ENCODE measurements at places on chromosomes 16 and 17.

DNA sequence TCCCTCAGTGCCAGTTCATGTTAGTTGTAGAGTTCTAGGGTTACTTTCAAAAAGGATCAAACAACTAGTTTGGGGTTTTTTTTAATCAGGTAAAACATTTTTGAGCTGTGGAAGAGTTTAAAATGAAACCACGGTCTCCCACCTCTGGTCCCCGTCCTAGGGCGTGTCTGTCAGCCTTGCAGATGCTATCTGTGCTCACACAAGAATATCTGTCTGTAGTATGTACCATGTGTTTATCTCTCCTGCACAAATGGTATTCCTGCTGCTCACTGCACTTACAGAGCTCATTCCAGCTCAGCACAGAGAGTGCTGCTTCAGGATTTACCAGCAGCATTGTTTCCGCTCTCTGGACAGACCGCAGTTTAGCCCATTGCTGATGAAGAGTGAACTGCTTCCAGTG lies 38.9 kb downstream of the UBN1 start:
- DNase-seq: no peak

DNA sequence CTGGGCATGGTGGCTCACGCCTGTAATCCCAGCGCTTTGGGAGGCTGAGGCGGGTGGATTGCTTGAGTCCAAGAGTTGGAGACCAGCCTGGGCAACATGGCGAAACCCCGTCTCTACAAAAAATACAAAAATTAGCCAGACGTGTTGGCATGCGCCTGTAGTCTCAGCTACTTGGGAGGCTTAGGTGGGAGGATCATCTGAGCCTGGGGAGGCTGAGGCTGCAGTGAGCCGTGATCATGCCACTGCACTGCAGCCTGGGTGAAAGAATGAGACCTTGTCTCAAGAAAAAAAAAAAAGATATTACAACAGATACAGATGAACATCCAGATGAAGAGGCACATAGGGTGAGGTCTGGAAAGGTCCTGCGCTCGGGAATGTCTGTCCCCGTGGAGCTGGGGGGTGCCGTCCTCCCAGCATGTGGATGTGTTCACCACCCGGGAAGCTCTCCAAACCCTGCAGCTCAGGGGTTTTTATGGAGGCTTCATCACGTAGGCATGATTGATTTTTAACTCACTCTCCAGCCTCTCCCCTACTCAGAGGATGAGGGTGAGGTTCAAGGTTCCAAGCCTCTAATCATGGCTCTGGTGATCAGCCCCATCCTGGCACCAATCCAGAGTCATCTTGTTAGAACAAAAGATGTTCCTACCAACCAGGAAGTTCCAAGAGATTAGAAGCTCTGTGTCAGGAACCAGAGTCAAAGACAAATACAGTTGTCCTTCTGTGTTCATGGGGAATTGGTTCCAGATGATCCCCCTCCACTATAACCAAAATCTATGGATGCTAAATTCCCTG lies 85.0 kb upstream of the DNAJA2 start:
- DNase-seq: no peak

DNA sequence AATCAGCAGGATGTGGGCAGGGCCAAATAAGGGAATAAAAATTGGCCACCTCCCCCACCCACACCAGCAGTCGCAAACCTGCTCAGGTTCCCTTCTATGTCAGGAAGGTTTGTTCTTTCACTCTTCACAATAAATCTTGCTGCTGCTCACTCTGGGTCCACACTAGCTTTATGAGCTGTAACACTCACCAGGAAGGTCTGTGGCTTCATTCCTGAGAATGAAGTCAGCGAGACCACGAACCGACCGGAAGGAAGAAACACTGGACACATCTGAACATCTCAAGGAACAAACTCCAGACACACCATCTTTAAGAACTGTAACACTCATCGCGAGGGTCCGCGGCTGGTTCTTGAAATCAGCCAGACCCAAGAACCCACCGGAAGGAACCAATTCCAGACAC lies 115.5 kb upstream of the TBX2 start:
- no peak for DNase-seq

DNA sequence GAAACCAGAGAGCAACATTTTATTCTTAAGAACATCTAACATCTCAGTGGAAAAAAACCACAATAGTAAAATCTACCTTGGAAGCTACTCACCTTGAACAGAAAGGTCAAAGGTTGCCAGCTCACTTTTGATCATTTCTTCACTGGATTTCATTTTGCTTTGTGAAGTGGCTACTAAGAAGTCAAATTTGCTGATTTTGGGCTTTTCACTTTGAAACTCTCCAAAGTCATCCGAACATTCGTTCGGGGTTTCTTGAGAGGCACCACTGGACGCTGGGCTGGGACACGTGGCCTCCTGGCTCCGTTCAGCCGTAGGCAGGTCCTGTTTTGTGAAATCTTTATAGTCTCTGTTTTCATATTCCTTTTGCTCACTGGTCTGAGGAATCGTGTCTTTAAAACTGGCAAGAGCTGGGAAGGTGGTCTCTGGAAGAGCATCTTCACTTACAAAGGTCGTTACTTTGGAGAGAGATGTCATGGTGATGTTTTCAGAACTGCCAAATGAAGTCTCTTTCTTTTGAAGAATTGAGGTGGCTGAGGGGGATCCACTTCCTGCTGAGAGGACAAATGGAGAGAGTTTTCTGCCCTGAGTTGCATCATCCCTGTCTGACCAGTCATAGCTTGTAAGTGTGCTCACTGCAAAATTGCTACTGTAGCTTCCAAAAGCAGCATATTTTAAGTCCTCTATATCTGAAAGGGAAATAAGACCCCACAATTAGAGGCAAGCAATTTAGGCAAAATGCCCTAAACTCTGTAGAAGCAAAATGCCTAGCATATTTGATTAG lies 52.4 kb downstream of the DUSP14 start:
- DNase-seq: no peak

DNA sequence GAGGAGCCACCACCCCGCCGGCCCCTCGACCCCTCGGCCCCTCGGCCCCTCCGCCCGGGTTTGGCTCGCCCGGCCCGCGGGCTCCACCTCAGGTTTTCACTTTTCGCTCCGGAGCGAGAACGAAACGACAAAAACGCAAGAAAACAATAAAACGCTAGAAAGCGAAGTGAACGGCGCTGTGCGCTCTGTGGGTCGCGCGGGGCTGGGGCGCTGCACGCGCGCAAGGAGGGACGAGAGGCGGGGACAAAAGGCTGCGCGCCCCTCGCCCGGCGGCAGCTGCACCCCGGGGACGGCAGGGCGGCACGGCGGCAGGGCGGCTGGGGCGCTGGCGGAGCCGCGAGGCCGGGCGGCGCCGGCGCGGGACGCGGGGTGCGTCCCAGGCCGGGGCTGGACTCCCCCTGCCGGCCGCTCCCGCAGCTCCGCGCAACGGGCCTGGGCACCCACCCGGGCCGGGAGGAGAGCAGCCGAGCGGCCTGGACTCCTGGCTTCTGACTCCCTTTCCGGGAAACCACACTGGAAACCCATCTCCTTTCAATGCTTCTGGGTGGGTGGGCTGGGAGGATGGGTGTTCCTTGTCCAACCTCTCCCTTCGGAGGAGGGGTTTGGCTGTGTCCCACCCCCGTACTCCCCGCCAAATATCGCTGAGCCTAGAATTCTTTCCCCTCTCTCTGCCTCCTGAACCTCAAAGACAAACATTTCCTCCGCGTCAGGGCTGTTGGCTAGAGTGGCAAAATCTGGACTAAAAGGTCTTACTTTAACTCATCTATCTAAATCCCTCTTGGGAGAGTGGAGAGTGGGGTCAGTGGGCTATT lies 9.9 kb downstream of the TBX2 start:
- DNase-seq: no peak

GRCh38 chr17:29573871-29574731 lies 5.6 kb downstream of the TP53I13 start:
- no peak for DNase-seq

DNA sequence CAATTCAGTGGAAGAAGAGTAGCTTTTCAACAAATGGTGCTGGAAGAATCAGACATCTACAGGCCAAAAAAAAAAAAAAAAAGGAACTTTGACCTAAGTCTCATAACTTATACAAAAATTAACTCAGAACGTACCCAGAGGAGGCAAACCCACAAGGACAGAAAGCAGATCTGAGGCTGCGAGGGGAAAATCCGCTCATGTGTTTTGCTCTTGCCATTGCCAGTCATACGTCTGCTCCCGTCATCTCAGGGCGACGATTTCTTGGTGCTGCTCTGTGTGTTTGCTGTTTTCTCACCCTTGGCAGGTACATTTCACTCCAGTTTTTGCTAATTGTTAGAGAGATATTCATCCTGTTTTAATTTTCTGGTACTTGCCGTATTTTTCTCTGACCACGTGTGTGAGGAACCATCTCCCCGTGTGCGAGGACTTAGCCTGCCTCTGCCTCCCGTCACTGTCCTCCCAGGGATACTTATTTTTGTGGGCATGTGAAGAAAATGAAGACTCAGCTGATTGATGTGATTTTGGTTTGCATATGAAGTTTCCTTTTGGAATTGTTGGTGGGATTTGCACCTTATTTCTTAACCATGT lies 33.4 kb upstream of the ACSF3 start:
- DNase-seq: no peak

DNA sequence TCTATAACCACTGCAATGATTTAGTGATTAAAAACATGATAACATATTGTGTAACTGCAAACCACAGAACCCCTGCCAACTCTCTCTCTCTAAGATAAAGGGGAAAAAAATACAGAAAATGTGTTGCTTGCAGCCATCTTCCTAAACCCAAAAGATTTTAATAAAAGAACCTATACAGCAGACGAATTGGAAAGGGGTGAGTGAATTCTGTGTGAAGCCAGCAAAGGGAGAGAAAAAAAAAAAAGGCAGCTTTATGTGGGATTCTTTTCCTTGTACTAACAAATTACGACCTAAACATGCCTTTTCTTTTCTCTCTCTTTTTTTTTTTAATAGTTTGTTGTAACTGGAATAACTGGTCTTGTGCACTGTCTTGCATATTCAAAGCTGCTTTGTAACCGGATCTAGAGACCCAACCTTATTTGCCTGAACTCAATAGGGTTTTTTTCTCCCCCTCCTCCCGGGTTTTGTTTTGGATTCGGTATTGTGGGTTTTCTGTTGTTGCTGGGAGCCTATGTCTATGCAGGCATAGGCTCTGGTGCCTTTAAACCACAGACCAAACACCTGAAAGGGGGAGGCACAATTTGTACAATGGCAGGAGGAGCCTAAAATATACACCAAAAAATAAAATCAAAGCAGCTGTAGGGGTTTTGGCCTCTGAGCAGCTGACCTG lies 7.0 kb upstream of the ZFHX3 start:
- no peak for DNase-seq

DNA sequence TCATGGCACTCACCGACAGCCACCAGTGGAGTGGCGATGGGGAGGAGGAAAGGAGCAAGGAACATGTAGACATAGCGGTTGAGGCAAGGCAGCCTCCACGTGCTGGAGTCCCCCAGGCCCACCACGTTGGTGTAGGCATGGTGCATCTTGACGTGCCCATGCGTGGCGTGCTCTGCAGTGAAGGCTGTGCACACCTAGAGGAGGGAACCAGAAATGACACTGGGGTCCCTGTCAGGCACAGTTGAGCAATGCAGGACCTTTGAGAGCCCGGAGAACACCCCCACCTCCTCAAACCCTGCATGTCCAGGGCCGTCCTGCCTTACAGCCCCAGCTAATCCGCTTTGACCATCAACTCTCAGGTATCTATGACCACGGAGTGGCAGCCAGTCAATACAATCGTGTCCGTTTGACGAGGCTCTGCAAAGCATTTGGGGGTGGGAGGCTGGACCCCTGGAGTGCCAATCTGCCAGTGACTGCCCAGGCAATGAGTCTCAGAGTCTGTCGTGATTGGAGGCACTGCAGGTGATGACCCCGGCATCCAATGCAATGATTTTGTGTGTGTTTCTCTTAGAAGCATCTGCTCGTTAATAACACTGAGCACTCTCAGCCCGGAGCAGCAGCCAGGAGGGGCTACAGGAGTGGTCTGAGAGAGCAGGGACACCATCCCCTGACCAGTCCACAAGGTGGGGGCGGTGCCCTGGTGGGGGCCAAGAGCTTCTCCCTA lies 9.9 kb upstream of the FDXR start:
- DNase-seq: no peak

DNA sequence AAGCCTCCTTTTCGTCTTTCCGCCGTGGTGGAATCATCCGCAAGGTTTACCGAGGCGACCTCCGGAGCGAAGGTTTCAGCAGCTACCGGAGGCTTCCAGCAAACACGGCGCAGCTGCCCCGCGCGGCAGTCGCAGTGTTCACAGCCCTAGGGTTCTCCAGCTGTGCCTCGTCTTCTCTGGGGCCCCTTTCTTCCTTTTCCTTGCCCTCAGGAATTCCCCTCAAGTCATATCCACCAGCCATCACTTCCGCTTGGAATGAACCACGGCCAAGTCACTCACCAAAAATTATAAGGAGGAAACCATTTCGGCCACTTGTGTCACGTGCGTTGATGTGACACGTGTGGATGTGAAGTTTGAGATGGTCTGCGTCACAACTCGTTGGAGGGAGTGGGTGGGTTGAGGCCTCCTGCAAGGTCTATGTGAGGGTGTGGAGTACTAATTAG lies 636 bp upstream of the ERN1 start:
- DNase-seq: no peak

- no peak for DNase-seq
Measured at GRCh38 chr17:69012895-69013805, 47.6 kb downstream of the ABCA9 start.

- DNase-seq: no peak
Measured at GRCh38 chr16:57637020-57637419, 8.6 kb downstream of the ADGRG1 start.

DNA sequence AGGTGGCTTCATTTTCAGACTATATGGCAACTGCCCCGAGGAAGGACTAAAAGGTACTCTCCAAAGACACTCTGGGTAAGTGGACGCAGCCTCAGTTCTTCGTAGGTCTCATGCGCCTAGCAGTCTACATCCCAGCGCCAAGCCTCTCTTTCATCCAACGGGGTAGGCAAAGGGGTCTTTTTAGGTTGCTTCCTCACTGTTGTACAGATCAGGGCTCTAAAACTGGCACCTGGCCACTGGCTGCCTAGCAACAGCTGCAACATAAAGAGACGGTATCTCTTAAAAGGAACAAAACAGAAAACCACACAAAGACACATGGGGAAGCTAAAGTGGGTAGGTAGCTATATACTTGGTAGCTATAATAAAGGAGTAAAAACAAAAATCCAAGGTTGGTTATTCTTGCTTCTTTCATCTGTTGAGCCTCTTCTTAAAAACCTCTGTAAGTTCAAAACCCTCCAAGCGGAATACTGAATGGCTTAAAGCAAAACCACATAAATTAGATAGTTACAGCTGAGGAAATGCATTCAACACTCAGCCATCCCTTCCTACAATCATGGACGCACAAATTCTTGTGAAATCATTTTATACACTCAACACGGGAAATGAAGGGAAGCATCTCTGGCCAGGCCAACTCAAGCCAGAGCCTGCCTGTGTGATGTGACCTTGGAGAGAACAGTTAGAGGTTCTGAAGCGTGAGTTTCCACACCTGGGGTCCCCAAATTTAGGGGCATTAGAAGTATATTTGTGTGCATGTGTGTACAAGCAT lies 22.7 kb downstream of the CYTH1 start:
- no peak for DNase-seq
